ENCODE measurements at places on chromosomes 16 and 17. TPM values are rescaled to one million over a fixed set of nuclear protein-coding genes. Genes with fewer than 3 reads are reported as not detected.

Gene TBC1D3I
- total RNA-seq, result 0.15 TPM

Gene SGCA
- total RNA-seq, result 0.92 TPM

Gene ZNF423
- 0.12 TPM for total RNA-seq

Gene ALDH3A1
- total RNA-seq, result 928 TPM

Gene SKAP1
- not detected for total RNA-seq

Gene TMIGD1
- total RNA-seq, result not detected

Gene RNF151
- total RNA-seq, result not detected

Gene HSF5
- not detected for total RNA-seq

Gene CCDC154
- total RNA-seq, result 0.52 TPM

Gene BICDL2
- not detected for total RNA-seq

Gene AXIN1
- 34.5 TPM for total RNA-seq

Gene FN3K
- total RNA-seq, result 6.4 TPM

Gene TXNDC11
- 37.2 TPM for total RNA-seq

Gene NPIPB13
- total RNA-seq, result 2.9 TPM

Gene KCNJ12
- 0.96 TPM for total RNA-seq

Gene CHST4
- not detected for total RNA-seq

Gene SRSF2
- total RNA-seq, result 470 TPM

Gene ANKFN1
- total RNA-seq, result not detected

Gene CA5A
- total RNA-seq, result not detected

Gene KRTAP2-1
- total RNA-seq, result not detected

Gene CLEC3A
- not detected for total RNA-seq

Gene RNF157
- total RNA-seq, result 10.6 TPM

Gene GPR142
- not detected for total RNA-seq

Gene KRTAP16-1
- total RNA-seq, result not detected

Gene ATXN7L3
- 67.8 TPM for total RNA-seq

Gene CDH3
- 0.23 TPM for total RNA-seq

Gene KRTAP2-3
- not detected for total RNA-seq

Gene PAFAH1B1
- total RNA-seq, result 202 TPM

Gene SOST
- total RNA-seq, result not detected

Gene PERCC1
- total RNA-seq, result not detected

Gene UQCRC2
- 172 TPM for total RNA-seq

Gene ZNF213
- 11.6 TPM for total RNA-seq

Gene CCL18
- total RNA-seq, result not detected

Gene TMEM220
- total RNA-seq, result 3.3 TPM

Gene MYOCD
- total RNA-seq, result 0.96 TPM
